SK-MEL-5 (cell line): ENCODE measurements at places on chromosomes 1 and 21. TPM values are rescaled to one million over a fixed set of nuclear protein-coding genes. Genes with fewer than 3 reads are reported as not detected.

Gene SYDE2
- total RNA-seq, result 2.0 and 2.6 TPM in 2 replicates

Gene APOBEC4
- not detected in 2 replicates for total RNA-seq

Gene NPHS2
- total RNA-seq, result not detected in 2 replicates

Gene OXCT2
- 0.24 and 0.26 TPM in 2 replicates for total RNA-seq

Gene ASTN1
- total RNA-seq, result not detected in 2 replicates

Gene PPCS
- total RNA-seq, result 48.6 and 72.3 TPM in 2 replicates

Gene AMPD1
- total RNA-seq, result 0.27 TPM in 1 of 2 replicates, not detected in the other

Gene FCRL4
- not detected in 2 replicates for total RNA-seq

Gene AMY1C
- not detected in 2 replicates for total RNA-seq

Gene FAM76A
- 9.8 and 10.1 TPM in 2 replicates for total RNA-seq

Gene MAST2
- total RNA-seq, result 7.2 and 9.9 TPM in 2 replicates

Gene ZNF648
- 0.43 and 1.1 TPM in 2 replicates for total RNA-seq

Gene PATJ
- 6.3 and 6.7 TPM in 2 replicates for total RNA-seq

Gene CYYR1
- 0.05 TPM in 1 of 2 replicates, not detected in the other for total RNA-seq

Gene CCDC27
- 0.05 TPM in 1 of 2 replicates, not detected in the other for total RNA-seq

Gene UBE2U
- total RNA-seq, result not detected in 2 replicates

Gene SPATA46
- total RNA-seq, result 0.32 TPM in 1 of 2 replicates, not detected in the other
